ENCODE measurements at places on chromosomes 2 and 18.

DNA sequence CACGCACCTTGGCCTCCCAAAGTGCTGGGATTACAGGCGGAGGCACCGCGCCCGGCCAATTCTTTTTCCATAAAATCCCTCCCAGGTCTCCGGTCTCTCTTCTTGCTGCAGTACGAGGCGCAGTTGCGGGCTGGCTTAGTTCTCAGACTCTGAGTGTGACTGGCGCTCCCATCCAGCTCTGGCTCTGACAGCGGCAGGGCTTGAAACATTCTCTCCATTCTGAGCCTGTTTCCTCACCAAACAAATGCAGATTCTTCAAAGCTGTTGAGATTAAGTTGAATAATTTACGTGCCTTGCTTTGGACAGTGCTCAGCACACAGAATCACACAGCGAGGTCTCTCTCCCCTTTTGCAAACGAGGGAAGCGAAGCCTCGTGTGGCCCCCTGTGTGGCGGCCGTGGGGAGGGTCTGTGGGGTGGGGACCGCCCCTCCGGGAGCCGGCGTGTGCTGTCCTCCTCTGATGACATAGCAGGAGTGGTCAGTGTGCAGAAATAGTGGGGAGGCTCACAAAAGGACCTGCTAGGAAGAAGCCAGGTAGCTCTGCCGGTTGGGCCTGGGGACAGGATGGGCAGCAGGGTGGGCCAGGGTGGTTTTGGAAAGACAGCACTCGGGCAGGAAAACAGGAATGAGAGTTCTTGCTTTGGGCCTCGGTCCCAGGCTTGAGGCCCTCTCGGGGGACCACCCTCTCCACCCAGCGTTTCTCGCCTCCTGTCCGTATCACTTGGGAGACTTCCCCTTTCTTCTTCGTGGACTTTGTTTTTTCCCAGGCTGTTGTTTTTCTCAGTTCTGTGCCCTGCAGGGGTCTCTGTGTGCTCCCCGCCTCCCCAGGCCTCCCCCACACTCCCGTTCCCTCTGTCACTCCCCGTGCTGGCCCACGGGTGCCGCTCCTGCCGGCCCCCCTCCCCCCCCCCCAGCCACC lies 75.0 kb downstream of the KCNG2 start:
- no peak for DNase-seq

GRCh38 chr2:181307203-181307991 lies 149.8 kb upstream of the ITGA4 start:
- no peak for DNase-seq

DNA sequence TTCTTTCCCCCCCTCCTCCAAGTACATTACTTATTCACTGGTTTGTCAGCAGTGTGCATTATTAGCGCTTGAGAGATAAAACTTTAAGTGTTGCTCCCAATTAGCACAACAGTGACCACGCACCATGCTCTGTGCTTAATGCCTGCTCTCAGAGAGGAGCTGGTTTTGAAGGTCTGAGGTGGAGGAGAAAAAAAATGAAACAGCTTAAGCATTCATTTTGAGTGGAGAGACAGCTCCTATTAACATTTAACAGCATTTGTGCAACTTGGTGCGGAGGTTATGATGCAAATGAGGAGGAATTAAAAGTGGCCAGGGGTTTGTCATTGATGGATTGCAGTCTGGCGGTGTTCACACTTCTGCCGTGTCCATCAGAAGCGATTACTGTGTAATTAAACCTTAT lies 141.8 kb downstream of the FIGN start:
- DNase-seq: no peak

- DNase-seq: no peak
Measured at GRCh38 chr2:86443631-86444350, 2.6 kb downstream of the KDM3A start.

DNA sequence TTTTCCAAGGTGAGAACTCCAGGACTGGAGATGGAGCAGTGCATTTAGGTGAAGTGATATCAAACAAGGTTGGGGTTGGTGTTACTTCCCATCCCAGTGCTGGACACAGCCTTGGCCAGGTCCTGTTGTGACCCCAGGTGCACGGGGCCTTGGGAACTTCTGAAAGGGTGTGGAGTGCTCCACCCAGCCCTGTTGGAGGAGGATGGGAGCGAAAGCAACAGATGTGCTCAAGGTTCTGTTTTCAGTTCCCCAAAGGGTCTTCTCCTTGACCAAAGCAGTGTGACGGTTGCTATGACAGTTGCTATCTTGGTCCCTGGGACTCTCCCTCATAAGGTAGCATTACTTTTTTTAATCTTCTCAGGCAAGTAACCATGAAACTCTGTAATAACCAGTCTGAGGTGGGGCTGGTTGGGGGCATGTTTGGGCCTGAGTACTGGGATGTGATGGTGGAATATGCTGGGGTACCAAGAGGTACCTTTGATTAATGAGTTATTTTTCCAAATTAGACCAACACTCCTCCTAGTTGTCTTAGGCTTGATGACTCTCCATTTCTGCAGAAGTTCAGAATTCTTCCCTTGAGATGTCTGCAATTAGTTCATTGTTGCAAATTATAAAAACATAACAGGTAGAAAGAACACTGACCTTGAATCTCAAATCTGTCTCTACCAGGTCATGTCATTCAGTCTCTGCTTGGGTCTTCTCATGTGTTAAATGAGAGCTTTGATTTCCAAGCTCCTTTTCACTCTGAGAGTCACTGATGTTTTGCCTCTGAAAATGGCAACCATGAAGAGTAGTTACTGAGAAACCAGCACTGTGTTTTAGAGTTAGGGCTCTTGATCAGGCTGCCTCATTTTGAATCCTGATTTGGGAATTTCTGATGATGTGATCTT lies 154.5 kb downstream of the RPIA start:
- no peak for DNase-seq

DNA sequence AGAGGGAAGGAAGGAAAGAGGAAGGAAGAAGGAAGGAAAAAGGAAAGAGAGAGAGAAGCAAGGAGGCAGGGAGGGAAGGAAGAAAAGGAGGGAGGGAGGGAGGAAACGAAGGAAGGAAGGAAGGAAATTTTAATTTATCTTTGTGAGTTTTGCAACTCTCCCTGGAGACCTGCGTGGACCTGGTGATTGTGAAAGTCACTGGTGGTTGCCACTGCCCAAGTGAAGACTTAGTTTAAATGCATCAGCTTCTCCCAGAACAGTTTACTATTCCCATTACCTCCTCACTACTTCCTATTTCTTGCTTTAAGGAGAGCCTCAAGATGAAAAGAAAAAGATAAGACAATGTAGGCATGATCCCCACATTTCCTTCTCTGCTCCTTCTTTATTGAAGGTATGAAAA lies 68.8 kb downstream of the ACVR1C start:
- no peak for DNase-seq

- DNase-seq: no peak
Measured at GRCh38 chr2:201992960-201993359, 40.7 kb upstream of the FZD7 start.

GRCh38 chr18:36527051-36527450 lies 229.5 kb downstream of the FHOD3 start:
- no peak for DNase-seq

DNA sequence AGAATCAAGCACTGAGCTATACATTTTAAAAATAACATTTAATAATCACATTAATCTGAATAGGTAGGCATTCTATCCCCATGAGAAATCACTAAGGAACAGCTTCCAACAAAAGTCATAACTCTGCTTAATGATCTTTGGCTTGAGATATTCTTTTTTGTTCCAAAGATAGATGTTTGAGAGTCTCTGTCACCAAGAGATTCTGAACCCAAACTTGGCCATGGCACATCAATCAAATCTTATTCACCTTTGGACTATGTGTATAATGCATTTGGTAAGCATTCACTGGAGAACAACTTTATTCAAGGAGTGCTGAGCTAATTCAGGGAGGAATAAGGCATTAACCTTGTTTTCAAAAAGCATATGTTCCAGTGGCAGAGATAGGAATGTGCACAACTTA lies 743.3 kb downstream of the SLC4A3 start:
- no peak for DNase-seq

GRCh38 chr18:31424383-31424988 lies 23.1 kb upstream of the DSG3 start:
- no peak for DNase-seq

GRCh38 chr2:234991793-234992192 lies 40.0 kb downstream of the SH3BP4 start:
- peak; percentile 22 for DNase-seq

DNA sequence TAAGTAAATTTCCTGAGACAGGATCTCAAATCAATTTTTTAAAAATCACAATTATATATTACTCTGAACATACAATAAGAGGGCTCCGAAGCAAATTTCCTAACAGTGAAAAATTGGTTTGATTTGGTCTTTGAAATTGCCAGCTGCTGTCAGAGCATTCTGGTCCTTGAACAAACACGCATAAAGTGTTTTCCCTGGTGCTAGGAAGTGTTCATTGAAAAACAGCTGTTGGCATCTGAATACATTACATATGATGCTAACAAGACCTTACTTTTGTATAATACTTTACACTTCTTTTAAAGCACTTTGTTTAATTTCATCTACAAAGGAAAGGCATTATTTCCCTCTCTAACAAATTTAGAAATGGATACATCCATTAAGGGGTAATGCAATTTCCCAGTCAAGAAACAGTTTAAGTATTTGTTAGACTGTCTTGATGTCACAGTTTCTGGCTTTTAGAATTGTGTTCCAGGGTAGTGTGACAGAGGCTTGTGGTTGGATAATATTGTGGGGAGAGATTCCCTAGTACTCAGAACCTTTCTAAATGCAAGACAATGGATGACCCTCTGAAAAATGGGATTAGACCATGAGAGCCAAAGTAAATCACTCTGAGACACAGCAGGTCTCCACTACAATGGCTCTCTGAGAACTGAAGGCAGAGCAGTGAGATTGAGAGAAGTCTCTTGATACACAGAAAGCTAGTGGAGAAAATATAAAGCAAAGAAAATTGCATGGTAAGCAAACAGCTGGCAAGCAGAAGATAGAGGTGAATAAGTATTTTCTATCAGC lies 299.0 kb downstream of the TRIB2 start:
- no peak for DNase-seq

GRCh38 chr2:170500770-170501169 lies 214.4 kb upstream of the SP5 start:
- no peak for DNase-seq

DNA sequence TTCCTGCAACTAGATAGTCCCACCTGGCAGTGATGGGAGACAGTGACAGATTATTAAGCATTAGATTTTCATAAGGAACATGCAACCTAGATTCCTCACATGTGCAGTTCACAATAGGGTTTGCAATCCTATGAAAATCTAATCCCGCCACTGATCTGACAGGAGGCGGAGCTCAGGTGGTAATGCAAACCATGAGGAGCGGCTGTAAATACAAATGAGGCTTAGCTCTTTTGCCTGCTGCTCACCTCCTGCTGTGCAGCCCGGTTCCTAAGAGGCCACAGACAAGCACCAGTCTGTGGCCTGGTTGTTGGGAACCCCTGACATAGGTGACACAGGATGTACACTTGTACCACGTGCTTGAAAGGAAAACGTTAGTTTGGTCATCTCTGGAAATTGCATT lies 41.6 kb downstream of the CDH19 start:
- DNase-seq: no peak

DNA sequence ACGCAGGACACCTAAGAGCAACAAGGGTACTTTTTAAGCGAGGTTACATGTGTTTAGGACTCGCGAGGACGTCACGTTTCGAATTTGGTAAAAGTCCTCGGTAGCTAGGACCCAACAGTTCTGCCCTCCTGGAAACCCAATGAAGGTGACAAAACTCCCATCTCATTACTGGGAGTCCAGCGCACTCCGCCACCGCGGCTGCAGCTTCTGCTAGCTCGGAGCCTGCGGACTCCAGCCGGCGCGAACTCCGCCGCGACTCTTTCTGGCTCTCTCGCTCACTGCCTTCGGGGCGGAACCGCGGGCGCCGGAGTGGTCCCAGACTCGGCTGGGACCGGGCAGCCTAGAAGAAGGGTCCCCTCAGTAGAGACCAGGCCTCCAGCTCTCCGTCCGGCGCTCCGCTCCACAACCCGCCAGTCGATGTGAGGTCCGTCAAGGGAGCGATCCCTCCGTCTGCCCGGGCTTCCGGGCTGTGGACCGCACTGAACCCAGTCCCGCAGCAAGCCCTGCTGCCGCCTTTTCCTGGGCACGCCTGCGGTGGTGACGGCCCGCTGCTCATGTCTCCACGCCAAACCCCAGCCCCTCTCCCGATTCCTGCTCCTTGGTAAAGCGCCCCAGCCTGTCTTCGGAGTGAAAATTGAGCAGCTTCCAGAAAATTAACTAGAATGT lies 3.0 kb upstream of the OSR1 start:
- DNase-seq: no peak

DNA sequence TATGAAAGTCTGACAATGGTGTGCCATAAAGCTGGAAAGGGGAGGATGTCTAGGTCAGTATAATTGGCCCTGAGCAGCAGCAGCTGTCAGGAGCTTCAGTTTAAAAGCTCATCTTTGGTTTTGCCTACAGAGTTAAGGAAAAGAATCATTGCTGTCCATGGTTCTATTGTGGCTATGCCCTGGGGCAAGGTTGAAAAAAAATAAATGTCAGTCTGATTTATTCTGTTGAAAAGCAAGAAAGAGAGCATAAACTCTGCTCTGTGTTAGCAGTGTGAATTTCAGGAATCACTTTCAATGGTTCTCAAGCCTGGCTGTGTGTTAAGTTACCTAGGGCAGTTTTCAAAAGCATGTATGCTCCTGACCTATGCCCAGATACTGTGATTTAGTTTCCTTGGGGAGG lies 446.7 kb downstream of the SETBP1 start:
- no peak for DNase-seq

- DNase-seq: no peak
Measured at GRCh38 chr18:33573193-33573592, 4.8 kb upstream of the ASXL3 start.

DNA sequence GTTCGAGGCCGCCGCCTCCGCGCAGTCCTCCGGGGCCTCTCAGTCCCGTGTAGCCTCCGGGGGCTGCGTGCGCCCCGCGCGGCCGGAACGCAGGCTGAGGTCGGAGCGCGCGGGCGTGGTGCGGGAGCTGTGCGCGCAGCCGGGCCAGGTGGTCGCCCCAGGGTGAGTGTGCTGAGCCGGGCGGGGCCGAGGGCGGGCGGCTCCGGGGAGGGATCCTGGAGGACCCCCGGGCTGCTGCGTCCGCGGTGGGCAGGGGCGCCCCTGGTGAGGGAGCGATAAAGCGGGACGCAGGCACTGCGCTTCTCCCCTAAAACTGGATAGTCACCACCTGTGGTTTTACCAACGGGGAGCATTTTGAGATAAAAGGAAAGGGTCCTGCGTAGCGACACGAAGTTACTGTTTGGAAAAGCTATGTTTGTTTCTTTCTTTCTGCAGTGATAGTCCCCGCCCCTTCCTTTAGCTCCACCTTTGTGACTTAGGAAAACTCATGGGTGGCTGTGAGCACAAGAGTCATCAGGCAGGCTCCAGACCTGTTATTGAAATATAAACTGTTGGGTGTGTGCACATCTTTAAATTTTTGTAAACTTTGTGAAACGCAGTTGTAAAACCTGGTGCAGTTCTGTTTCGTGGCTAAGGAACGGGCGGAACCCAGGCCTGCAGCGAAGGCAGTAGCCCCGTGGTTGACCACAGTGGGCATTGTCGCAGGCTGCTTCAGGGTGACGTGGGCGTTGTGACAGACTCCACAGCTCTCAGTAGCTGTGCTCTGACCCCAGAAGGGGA lies 687 bp downstream of the CTDP1 start:
- no peak for DNase-seq

- DNase-seq: no peak
Measured at GRCh38 chr2:59790186-59791003, 763.1 kb downstream of the BCL11A start.

GRCh38 chr18:48165111-48165866 lies 234.8 kb upstream of the SMAD2 start:
- DNase-seq: no peak
